ENCODE measurements at places on chromosomes 13 and 19.
A peak's percentile ranks its signal among the peaks of the same experiment; 100 is the strongest.

GRCh38 chr19:39131255-39131755 is 5.7 kb downstream of the PAK4 start:
- DNase-seq, result no peak

DNA sequence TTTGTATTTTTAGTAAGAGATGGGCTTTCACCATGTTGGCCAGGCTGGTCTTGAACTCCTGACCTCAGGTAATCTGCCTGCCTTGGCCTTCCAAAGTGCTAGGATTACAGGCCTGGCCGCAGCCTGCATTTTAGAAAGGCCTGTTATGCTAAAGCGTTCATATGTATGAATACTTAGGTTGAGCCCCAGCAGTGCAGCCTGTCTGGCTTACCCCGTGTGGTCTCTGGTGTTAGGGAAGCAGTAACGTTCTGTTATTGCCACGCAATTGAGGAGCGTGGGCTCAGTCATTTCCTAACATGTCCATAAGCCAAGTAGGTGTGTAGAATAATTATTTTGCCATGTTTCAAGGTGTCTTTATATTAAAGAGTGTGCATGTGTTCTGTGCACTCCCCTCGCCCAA is 14.3 kb downstream of the HNRNPM start:
- no peak for DNase-seq

GRCh38 chr19:41955521-41955920 is 3.6 kb downstream of the RABAC1 start:
- no peak for DNase-seq

DNA sequence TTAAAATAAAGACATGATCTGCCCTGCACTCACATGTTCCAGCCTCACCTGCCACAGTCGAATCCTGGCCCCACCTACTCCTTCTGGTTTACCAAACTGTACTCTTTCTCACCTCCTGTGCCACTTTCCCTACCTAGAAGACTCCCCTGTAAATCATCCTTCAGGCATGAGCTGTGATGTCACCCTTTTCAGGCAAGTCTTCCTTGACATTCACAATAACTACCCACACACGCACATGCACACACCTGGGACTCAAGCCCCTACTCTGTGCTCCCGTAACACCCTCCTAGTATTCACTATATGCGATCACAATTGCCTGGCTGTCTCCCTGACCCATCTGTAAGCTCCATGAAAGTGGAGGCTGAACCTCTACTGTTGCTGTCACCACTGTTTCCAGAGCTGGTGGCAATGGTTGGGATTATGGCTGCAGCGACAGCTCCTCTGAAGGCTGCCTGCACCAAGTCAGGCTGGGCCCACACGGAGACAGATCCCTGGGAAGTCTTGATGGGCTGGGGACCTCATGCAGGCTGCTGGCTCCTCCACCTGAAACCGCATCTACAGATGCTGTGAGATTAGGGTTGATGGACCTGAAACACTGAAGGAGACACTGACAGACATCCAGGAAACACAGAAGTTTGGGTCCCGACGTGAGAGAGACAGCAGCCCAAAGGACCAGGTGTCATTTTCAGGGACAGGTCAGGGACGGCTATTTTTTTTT is 611.1 kb downstream of the UQCRFS1 start:
- no peak for DNase-seq

GRCh38 chr13:30002577-30002976 is 152.2 kb upstream of the UBL3 start:
- no peak for DNase-seq

DNA sequence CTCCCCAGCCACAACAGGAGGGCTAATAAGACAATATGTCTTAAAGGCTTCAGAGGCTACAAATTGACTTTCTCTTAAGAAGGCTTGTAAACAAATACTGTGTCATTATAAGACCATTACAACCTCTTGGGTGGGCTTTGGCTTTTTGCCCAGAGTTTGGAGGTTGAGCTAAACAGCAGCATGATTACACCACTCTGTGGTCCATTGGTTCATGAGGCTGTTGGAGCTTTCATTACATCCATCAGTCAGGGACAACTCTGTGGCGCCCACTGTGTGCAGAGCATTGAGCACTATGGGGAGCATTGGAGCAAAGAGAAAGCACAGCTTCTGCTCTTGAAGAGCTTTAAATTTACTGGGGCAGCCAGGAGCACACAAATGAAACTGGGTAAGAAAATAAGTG is 75.9 kb downstream of the TNFSF11 start:
- no peak for DNase-seq

GRCh38 chr19:7550987-7551761 is 15.7 kb downstream of the PNPLA6 start:
- no peak for DNase-seq

DNA sequence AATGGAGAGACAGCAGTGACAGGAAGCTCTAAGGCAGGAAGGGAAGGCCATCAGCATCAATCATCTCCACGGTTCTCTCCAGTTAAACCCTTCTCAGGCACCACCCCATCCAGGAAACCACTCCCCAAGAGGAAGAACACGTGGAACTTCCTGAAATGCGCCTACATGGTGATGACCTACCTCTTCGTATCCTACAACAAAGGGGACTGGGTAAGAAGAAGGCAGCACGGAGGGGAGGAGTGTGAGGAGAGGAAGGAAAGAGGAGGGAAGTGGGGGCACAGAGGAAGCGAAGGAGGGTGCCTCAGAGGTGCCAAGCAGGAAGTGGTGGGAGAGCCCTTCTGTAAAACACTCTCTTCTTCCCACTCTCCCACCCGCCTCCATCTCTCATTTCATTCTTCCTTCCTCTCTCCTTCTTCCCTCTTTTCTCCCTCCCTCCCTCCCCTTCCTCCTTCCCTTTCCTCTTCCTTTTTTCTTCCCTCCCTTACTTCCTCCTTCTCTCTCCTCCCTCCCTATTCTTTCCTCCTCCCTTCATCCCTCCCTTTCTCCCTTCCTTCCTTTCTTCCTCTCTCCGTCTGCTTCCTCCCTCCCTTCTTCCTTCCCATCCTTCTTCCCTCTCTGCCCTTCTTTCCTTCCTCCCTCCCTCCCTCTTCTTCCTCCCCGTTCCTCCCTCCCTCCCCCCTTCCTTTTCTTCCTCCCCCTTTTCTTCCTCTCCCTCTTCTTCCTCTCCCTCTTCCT is 12.6 kb downstream of the ZSCAN5A start:
- no peak for DNase-seq

DNA sequence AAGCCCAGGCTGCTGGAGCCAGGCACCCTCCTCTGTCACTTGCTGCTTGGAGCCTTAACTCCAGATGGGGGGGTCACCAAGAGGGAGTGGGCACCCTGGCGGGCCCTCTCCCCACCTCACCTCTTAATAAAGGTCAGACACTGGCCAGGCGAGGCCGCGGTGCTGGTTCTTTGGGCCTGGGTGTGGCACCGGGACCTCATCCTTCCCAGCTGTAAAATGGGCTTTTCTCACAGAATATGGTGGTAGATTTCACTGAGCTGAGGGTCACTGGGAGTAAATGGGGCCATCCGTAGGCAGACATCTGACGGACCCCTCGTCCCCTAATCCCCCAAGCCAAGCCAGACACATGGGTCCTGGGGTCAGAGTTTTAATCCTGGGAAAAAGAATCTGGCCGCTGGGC is 14.9 kb downstream of the STAP2 start:
- DNase-seq, result no peak

GRCh38 chr19:39927524-39928356 is 6.7 kb downstream of the FCGBP start:
- DNase-seq, result no peak

DNA sequence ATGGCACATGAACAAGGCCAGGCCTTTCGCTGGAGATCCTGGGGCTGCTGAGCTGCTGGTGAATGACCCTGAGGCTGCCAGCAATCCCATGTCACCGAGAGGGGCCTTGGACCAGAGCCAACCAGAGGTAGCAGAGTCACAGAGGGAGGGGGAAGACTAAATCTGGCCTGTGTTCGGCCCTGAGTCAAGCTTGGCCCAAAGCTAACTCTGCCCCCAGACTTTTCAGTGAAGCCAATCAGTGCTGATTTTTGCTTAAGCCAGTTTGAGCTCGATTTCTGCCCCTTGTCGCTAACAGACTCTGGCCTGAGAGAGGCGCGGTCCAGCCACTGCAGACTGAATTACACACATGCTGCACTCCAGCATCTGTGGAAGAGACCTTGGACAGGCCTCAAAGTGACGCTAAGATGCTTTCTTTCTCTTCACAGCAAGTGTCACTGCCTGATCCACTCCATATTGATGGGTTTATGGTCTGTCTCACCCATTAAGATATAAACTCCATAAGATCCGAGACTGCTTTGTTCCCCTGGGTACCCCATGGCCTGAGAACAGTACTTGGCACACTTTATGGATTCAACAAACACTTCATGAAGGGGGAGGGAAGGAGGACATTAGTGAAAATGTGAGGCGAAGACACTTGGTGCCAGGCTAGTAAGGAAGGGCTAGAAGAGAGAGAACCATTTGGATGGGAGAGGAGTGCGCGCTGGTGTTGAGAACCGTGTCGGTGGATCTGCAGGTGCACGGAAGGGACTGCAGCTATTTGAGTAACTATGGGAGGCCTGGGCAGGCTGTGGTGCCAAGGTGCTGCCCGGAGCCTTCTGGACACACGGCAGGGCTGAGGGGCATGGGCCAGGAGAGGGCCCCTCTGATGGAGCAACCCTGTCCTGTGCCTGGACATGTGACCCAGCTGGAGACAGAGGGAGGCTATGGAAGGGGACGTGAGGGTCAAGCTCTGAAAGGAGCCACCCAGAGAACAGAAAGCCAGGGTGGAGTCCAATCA is 17.6 kb downstream of the RANBP3 start:
- DNase-seq, result no peak

GRCh38 chr19:10984166-10984735 is 23.4 kb downstream of the SMARCA4 start:
- DNase-seq, result no peak

DNA sequence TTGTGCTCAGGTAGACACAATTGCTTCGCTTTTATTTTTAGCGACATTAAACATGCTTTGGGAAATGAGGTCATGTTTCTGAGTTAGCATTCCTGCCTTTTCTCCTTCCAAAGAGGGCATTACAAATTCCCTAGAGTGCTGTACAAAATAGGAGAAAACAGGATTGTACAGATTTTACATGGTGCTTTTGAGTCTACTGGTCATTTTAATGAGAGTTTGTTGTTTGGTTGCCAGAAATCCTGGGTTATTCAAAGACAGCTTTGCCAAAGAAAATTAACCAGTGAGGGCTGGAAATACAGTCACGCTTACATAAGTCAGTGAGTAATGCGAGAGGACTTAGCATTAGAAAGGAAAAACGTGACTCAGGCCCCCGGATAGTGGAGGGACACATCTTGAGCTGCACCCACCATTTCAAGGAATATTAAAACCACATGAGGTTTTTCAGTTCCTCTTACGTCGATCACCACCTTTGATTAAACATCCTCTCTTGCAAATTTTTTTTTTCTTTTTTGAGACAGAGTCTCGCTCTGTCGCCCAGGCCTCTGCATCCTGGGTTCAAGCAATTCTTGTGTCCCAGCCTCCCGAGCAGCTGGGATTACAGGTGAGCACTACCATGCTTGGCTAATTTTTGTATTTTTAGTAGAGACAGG is 55.4 kb downstream of the SACS start:
- peak; percentile 24 for DNase-seq

- DNase-seq, result no peak
Observed at GRCh38 chr13:112442483-112443090, 66.4 kb downstream of the SPACA7 start.

DNA sequence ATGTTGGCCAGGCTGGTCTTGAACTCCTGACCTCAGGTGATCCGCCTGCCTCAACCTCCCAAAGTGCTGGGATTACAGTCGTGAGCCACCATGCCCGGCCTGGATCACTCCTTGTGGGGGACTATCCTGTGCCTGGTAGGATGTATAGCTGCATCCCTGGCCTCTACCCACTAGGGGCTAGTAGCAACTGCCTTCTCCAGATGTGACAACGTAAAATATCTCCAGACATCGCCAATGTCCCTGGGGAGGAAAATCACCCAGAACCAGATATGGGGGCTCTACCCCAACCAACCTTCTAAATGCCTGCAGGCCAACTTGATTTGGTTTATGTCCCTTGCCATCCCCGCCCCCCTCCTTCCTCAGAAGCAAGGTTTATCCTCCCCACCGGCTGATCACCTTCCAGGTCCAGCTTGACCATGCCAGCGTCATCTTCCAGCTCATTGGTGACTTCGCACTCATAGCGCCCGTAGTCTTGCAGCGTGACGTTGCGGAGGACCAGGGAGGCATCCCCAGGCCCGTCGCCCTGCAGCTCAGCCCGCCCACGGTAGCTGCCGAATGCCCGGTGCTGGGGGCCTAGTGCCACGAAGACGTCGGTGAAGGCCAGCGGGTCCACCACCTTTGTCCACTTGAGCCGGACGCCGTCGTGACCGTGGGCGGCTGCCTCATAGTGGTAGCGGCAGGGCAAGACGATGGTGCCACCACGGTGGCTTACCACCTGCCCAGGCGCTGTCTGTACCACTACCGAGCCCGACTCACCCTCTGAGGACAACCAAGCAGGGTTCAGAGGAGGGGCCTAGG is 12.5 kb downstream of the TM6SF2 start:
- no peak for DNase-seq

DNA sequence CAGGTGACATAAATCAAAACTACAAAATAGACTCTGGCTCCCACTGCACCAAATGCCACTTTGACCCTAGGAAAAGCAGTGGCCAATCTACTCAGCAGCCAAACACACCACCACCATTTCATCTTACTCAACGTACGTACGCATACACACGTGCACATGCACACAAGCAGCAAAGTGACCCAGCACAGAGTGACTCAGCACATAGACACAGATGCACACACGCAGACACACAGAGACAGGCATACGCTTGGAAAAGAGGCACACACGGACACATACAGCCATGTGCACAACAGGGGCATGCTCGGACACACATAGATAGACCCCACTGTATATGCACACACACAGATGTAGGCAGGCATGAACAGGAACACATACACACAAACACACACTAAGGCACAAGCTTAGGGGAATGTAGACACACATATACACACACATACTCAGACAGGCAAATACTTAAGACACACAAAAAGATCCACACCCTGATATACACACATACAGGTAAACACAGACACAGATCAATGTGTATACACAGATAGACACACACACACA is 37.3 kb downstream of the PEPD start:
- DNase-seq, result no peak

DNA sequence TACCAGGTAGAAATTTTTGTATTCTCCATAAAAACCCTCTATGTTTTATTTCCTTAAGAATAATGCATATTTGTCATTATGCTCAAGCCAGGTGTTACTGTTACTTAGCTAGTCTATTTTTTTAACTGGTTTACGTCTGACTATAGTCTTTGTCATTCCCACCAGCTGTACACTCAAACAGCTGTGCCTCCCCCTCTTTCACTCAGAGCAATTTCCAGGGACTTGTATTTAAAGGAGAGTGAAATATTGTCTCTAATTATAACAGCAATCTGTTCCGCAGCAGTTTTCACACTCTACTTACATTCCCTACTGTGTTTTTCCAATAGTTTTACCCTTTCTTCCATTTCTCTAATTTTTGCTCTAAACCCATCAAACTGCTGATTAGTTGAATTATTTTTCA is 813.6 kb upstream of the MIR17HG start:
- no peak for DNase-seq

Measured in stimulated activated CD8-positive, alpha-beta memory T cell treated with anti-CD3 and anti-CD28 coated beads, Interleukin-12 subunit alpha, Interleukin-12 subunit beta, amount 100 ng/mL, for 4 hours (primary cell).